Endothelial cell of coronary artery (primary cell): ENCODE measurements at places on chromosomes 2 and 18. TPM values are rescaled to one million over a fixed set of nuclear protein-coding genes. Genes with fewer than 3 reads are reported as not detected.

The CRACDL gene
- 7.0 and 8.7 TPM in 2 replicates for total RNA-seq

The DCDC2C gene
- not detected in 2 replicates for total RNA-seq

The CDKL4 gene
- total RNA-seq, result 0.56 and 0.81 TPM in 2 replicates

The GALNT13 gene
- total RNA-seq, result 0.09 and 0.36 TPM in 2 replicates

The LOXHD1 gene
- total RNA-seq, result not detected in 2 replicates

The UGT1A7 gene
- total RNA-seq, result not detected in 2 replicates

The ITGAV gene
- 321 and 376 TPM in 2 replicates for total RNA-seq

The CIDEA gene
- 0.81 TPM in 1 of 2 replicates, not detected in the other for total RNA-seq

The COPS9 gene
- 133 and 191 TPM in 2 replicates for total RNA-seq

The NGEF gene
- total RNA-seq, result 0.09 and 1.5 TPM in 2 replicates

The CRYGD gene
- not detected in 2 replicates for total RNA-seq

The CCDC74B gene
- total RNA-seq, result 0.72 and 0.85 TPM in 2 replicates

The C1QL2 gene
- not detected in 2 replicates for total RNA-seq

The IGFBP5 gene
- 0.45 and 52.9 TPM in 2 replicates for total RNA-seq

The CNOT11 gene
- 15.2 and 17.9 TPM in 2 replicates for total RNA-seq

The IHH gene
- under 0.01 and 0.09 TPM in 2 replicates for total RNA-seq

The TFCP2L1 gene
- total RNA-seq, result under 0.01 TPM in 1 of 2 replicates, not detected in the other

The AQP4 gene
- total RNA-seq, result not detected in 2 replicates
